NCI-H526 (cell line): ENCODE measurements at places on chromosomes 13 and 19.
A peak's percentile ranks its signal among the peaks of the same experiment; 100 is the strongest.

DNA sequence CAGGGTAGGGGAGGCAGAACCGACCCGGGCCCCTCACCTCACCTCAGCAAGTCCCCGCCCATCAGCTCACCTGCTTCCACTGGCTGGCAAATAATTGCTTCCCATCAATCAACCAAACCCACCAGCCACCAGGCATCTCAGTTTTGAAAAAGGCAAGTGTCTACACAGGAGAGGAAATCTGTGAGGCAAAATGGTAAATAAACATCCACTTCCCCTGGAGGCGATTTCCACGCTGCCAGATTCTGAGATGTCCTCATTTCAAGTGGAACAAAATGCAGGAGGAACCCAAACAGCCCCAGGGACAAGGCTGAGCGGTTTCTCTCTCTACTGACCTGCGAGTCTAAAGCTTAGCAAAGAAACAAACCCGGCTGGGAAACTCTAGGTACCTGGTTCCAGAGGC lies 117.5 kb downstream of the CRYL1 start:
- no peak for DNase-seq

- no peak for DNase-seq
Observed at GRCh38 chr19:45467115-45467455, 711 bp upstream of the FOSB start.

DNA sequence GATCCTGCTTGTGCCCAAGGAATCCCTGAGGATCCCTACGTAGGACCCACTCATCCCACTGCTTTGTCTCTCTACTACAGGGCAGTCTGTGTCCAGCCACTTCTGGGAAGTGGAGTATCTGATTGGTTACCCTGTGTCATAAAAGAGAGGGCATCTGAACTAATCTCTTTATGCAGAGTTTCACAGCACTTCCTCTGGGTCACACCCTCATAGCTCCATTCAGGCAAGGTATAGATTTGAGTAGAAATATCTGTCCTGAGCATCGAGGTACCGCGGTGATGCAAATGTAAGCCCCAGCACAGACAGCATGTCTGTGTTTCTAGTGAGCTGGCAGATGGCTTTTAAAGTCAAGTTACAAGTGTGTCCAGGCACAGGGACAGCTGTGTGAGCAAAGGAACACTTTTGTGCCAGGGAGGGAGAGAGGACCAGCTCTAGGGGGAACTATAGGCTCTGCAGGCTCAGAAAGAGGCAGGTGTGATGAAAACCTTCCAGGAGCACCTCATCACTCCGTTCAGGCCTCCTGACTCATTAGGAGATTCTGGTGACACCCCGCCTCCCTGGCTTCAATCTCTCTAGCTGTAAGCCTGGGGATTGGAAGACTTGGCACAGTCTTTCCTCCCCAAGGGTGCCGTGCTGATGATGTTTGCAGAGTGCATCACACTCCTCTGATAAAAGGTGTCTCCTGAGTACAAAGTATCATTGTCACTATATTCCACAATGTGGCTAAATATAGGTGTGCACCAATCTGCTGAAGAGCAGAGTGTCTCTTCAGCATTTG lies 84.3 kb upstream of the UBL3 start:
- peak; percentile 10 for DNase-seq

GRCh38 chr19:17125728-17126677 lies 50.4 kb downstream of the MYO9B start:
- no peak for DNase-seq

DNA sequence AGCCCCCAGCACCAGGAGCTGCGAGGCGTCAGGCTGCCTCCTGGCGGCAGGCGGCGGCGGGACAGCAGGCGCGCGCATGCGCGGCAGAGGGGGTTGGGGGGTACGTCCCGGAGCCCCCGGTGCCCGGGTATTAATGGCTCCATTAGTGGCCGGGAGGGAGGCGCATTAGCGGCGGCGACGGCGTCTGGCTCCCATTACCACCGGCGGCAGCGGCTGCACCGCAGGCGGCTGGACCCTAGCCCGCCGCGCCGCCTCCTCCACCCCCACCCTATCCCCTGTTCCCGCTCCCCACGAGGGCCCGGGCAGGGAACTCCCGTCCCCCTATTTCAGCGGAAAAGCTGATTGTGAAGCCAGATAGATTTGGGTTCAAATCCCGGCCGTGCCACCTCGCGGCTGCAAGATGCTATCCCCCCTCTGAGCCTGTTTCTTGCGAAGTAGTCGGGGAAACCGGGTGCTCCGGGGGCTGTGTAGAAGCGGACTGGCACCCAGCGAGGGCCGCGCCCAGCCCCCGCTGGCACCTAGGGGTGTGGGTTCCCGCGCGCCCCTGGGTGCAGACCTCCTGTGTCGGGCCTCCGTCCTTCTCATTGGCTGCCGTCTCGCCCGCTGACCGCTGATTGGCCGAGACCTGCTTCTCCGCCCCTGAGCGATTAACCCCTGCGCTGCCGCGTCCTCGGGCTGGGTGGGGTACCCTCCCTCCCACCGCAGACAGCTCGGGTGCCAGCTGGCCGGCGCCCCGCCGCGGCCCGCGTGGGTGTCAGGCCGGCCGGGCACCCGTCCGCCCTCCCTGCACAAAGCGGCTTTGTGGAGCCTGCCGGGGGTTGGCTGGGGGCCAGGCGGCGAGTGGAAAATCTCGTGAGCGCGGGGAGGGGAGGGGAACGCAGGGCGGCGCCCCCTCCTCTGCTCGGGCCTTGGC lies 11.1 kb downstream of the CIC start:
- peak; percentile 89 for DNase-seq

GRCh38 chr13:99042521-99043250 lies 64.8 kb upstream of the DOCK9 start:
- DNase-seq: no peak

GRCh38 chr19:44866664-44867063 lies 20.6 kb downstream of the NECTIN2 start:
- DNase-seq: no peak

GRCh38 chr13:22161871-22162270 lies 491.0 kb downstream of the FGF9 start:
- DNase-seq: no peak

- DNase-seq: no peak
Observed at GRCh38 chr13:55669051-55669450, 1471.7 kb upstream of the PRR20A start.

DNA sequence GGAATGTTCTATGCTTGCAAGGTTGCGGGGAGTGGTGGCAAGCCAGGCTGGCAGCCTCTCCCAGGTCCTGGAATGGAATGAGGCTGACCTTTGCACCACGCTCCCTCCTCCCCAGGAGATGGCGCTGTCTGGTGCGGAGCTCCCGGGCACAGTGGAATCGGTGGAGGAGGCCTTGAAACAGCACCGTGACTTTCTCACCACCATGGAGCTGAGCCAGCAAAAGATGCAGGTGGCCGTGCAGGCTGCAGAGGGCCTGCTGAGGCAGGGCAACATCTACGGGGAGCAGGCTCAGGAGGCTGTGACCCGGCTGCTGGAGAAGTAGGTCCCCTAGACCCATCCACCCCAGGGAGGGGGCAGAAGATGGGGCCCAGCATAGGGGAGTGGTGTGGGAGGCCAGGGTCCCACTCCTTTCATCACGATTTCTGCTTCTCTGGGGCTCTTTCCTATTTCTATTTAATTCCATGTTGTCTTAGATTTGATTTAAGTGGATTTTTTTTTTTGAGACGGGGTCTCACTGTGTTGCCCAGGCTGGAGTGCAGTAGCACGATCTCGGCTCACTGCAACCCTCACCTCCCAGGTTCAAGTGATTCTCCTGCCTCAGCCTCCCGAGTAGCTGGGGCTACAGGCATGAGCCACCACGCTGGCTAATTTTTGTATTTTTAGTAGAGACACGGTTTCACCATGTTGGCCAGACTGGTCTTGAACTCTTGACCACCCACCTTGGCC lies 53.2 kb upstream of the SHKBP1 start:
- peak; percentile 81 for DNase-seq

DNA sequence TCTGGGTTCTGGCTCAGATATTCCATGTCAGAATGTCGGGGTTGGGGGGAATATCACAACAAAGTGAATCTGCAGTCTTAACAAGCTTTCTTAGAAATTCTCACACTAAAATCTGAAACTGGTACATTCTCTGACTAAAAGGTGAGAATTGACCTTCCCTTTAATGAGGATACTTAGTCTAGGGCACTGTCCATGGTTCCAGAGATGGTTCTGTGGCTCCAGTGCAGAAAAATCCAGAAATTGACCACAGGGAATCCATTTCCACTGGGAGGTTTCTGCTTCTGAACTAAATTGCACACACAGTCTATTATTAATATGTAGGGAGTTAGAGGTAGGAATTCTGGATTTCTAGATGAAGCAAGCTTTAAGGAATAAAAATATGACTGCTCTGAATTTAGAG lies 171.6 kb upstream of the OBI1 start:
- no peak for DNase-seq

GRCh38 chr19:34508540-34508939 lies 27.0 kb downstream of the WTIP start:
- peak; percentile 19 for DNase-seq

GRCh38 chr13:23430664-23431063 lies 2.8 kb downstream of the SACS start:
- no peak for DNase-seq

- DNase-seq: no peak
Observed at GRCh38 chr13:21463424-21463823, 4.3 kb upstream of the ZDHHC20 start.

GRCh38 chr19:56271151-56271550 lies 1.4 kb upstream of the EDDM13 start:
- no peak for DNase-seq
